Mesendoderm (in vitro differentiated cells): ENCODE measurements at places on chromosomes 5 and 9.

- DNase-seq, result no peak
Measured at GRCh38 chr5:154178661-154179060, 11.9 kb upstream of the GALNT10 start.

DNA sequence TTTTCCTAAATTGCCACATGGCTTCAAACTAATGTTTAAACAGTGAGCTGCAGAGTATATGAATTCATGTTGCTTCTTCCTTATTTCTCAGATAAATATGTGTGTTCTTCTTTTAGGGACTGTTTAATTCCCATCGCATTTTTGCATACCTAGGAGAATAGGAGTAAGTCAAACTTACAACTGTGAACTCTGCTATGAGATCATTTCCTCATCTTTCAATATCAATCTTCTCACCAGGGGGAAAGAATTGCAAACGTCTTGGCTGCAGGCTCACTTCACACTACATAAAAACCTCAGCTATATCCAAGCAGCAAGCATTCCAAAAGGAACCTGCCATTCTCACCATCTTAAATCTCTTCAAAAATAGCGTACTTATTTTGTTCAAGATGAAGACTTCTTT, 271.0 kb downstream of the DNAH5 start:
- DNase-seq, result no peak

DNA sequence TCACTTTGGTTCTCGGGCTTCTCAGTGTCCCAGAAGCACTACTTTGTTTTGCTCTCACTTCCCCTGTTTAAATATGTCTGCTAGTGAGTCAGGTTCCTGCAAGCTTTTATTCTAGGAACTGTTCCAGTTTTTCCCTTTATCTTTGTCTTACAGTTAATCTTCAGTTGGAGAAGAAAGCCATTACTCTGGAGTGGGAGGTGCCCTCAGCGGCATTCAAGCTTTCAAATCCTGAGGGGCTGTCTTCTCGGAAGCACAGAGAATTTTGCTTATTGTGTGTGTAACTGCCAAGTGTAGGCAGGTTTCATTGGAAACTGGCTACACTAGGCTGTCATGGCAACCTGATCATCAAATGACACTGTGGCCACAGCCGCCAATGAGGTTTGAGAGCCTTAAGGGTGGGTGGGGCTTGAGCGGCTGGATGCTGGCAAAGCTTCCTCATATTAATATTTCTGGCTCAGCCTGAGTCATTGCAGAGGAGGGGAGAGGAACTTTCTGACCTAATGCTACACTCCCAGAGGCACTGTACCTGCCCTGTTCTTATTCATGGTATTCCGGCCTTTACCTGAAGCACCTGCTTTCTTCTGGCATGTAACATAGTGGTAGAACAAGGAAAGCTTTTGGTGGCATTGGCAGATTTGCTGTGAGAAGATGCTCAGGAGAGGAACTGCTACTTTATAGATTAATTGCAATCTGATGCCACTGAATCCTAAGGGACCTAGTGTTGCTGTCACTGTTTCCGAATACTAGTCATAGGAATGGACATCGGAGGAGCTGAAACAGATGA, 26.3 kb downstream of the SLC25A25 start:
- DNase-seq, result peak; percentile 91

DNA sequence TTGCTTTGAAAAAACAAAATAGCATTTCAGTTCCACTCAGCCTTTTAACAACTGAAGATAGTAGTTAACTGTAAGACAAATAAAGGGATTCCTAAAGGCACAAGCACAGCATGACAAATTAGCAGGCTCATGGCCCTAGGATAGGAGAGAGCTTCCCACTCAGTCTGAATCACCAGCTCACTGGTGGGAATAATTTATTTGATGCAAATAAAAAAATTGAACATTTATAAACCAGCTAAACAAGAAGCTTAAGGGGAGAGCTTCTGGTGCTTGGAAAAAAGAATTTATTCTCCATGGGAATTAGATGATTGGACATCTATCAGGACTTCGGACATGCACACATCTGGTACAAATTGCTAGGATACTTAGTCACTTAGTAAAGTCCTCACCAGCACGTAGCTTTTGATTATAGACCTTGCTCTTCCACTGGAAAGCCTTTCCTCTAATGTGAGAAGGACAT, 294.1 kb upstream of the TNC start:
- peak; percentile 53 for DNase-seq

DNA sequence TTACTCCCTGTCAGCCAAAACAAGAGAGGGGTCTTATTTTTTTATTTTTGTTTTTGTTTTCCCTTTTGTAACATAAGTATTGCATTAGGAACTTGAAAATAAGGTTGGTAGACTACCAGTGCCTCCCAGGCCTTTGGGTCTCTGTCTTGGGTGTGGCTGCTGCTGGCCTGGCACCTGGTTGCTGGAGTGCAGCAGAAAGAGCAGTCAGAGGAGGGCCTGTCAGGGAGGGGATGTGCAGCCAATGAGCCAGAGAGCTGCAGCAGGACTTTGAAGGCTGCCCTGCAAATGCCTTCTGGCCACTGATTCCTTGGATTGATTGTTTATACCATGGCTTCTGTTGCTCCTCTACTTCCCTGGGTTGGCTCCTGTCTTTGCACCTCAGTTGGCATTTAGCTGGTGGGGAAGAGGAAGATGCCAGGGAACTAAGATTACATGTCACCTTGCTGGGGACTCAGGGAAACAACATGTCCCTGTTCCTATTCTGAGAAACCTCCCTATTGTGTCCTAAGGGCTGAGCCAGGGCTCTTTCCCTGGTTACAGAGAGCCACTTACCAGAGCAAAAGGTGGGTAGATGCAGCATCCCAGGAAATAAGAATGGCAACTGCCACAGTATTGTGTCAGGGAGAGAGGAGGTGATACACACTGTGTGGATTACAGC, 66.6 kb downstream of the ANGPTL2 start:
- DNase-seq, result no peak

DNA sequence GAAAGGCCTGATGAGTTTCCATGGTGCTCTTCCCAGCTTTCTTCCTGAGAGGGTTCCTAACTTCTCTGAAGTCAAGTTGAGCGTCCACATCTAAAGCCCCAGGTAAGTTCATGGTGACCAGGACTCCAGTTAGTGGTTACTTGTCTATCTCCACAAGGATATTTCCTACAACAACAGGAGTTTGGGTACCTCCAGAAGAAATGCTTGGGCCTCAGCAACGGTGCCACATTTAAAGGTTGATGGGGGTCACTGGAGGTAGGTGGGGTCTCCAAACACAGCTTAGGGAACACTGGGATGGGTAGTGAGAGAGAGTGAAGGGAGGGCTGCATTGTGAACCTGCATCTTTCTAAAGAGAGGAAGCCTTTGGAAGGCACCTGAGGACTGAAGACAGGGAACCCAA, 123.4 kb downstream of the BOD1 start:
- no peak for DNase-seq

DNA sequence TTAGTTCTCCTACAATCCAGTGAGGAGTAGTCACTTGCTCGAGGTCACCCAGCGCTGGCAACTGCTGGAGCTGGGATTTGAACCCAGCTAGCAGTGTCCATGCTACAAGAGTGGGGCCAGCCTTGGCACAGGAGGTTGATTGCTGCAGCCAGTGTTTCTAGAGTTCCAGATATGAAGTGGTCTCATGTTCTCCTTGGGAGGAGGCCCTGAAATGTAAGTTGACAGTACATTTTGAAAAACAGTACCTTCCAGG, 802 bp downstream of the CCDC107 start:
- peak; percentile 30 for DNase-seq

DNA sequence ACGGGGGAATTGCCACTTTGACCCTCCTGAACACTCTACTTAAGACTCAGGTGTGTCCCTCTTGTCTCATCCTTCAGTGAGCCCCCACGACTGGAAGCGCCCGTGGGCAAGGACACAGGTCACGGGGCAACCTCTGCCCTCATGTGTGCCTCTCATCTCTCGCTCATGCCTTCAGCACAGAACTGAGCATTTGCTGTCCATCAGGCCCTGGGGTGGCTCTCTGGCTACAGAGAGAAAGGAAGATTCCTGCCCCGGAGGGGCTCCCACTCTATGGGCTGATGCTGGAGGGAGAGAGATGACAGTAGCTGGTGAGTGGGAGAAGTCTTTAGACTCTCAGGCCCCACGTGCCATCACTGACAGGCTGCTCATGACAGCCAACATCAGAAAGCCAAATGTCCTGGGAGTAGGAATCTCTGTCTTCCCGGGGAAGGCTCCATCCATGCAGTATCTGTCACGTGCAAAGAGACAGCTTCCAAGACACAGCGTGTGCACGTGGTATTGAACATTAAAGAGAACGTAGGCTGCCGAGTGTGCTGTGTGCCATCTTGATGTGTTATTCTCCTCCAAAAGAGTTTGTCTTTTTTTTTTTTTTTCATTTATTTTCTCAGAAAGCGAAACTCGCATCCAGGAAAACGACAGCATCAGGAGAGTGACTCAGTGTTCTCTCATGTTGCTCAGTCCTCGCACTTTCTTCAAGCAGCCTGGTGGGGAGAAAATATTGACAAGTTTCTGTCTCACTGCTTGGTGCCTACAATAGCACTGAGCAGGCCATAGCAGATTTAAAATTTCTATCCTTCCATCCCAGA, 190.5 kb downstream of the GAS1 start:
- DNase-seq, result no peak

DNA sequence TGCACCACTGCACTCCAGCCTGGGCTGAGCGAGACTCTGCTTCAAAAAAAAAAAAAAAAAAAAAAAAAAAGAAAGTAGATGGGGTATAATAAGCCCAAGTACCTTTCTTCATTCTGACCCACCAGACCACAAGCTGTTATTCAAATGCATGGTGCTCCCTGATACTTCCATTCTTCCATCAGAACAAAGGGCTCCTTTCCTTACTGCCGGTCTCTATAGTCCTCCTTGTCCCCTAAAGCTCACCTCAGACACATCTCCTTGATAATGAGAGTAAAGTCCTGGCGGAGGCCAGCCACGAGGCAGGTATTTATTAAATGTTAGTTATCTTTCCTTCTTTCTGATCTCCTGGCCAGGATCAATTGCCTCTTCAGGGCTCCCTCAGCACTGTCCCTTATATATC, 162.5 kb downstream of the RAB3C start:
- no peak for DNase-seq

- no peak for DNase-seq
Measured at GRCh38 chr9:114433086-114433485, 45.3 kb upstream of the AKNA start.

GRCh38 chr5:18662231-18662630, 1028.0 kb downstream of the TAF11L14 start:
- no peak for DNase-seq

- no peak for DNase-seq
Measured at GRCh38 chr5:14909369-14909768, 37.8 kb upstream of the ANKH start.

- DNase-seq, result no peak
Measured at GRCh38 chr5:79728396-79728795, 38.8 kb downstream of the CMYA5 start.

DNA sequence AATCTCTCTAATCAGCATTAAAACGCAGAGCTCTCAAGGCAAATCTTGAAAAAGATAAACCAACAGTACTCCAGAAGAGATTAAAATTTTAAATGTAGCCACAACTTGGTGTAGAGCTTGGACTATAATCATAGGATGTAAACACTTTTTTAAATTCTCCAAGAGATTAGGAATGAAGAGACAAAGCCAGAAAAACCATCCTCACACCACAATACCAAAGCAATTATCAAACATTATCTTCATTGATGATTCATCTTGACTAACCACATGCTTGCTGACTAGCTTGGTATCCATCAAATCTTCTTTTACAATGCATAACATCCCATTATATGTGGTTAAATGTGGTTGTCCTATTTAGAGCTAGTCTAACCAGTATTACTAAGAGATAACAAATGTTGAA, 815.1 kb downstream of the TLE1 start:
- DNase-seq, result no peak

DNA sequence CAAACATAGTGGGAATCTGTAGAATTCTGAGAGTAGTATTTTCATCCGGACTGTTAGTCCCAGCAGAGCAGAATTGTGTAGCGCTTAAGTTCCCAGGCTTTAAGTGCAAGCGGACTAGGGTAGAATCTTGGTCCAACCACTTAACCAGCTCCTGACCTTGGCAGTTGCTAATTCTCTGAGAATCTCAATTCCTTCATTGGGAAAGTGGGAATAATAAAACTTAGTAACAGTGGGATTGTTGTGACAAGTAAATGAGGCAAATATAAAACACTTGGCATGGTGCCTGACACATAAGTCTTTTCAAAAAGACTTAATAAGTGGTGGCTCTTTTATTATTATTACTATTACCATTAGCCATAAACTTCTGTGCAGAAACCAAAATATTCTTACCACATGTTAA, 8.4 kb upstream of the SLC1A3 start:
- no peak for DNase-seq

DNA sequence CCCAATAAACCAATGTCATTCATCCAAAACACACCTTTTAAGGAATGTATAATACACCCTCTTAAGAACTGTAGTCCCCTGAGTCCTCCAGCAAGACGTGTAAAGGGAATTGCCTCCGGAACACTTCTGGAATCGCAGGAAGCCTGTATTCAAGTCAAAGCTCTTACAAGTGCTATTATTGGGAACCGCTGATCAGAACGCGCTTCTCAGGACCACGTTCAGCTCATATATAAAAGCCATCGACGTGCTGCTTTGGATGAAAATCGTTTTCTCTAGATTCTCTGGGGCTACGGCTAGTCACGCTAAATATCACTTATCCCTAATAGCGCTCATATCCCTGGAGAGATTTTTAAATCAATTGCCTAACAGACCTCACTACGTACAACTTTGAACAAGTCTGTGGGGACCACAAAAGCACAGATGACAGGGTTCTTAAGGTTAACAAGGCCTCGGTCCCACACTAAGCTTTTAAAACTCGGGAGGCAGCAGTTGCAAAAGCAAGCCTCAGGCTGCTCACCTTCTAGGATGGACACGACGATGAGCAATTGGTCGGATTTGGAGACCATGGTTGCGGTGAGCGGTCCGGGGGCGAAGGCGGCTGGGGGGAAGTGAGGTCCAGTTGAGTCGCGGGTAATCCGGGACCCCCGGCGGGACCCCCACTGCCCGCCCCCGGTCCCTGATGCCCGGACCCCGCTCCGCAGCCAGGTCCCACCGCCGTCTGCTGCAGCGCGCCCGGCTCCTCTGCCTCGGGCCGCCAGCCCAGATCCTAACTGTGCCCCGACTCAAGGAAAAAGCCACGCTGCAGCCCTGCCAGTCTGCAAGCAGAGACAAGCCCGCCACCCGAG, 548 bp downstream of the CEP120 start:
- peak; percentile 48 for DNase-seq

DNA sequence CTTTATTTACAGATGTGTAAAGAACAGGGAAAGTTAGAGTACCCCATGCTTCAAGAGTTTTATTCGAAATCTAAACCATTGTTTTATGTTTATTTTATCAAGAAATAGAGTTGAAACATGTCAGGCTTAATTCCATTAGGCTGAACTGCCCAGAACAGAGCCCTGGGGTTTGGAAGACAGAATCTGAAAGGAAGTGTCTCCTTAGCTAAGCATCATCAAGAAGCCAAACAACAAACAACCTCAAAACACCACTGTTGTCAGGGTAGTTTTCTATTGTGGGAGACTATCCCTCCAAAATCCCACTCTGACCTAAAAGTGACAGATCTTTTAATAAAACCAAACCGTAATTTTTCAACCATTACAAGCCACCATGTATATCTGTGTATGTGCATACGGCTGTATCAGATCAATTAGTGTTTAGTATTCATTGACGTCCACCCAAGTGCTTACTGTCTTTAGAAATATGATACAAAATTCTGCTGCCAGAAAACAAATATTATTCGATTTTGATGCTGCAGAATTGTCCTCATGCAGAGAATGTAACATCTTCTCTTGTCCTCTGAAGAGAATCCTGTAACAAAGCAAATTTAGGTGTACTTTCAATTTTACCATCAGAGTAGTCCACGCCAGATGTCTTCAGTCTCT, 271.9 kb upstream of the TMEM161B start:
- DNase-seq, result no peak

- DNase-seq, result no peak
Measured at GRCh38 chr5:175682664-175683063, 24.8 kb downstream of the HRH2 start.

GRCh38 chr9:95930277-95930676, 54.8 kb downstream of the ERCC6L2 start:
- no peak for DNase-seq
